Right ventricle myocardium superior (tissue), 1 donor: ENCODE measurements at places on chromosomes 13 and 19.

DNA sequence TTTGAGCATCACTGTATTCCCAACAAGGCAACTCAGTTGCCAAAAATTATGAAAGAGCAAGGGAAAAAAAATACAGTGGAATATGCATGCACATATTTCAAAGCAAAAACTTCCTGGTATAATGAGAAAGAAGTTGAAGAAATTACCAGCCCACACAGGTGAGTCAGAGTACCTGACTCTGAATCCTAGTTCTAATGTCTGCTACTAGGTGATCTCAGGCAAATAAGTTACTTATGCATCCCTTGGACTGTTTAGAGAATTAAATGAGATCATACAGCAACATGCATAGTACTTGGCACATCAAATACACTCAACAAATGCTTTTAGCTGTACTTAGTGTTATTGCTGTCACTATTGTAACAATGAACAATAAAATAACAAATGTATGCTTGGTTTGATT is 144.9 kb downstream of the MIPEP start:
- DNase-seq: no peak

DNA sequence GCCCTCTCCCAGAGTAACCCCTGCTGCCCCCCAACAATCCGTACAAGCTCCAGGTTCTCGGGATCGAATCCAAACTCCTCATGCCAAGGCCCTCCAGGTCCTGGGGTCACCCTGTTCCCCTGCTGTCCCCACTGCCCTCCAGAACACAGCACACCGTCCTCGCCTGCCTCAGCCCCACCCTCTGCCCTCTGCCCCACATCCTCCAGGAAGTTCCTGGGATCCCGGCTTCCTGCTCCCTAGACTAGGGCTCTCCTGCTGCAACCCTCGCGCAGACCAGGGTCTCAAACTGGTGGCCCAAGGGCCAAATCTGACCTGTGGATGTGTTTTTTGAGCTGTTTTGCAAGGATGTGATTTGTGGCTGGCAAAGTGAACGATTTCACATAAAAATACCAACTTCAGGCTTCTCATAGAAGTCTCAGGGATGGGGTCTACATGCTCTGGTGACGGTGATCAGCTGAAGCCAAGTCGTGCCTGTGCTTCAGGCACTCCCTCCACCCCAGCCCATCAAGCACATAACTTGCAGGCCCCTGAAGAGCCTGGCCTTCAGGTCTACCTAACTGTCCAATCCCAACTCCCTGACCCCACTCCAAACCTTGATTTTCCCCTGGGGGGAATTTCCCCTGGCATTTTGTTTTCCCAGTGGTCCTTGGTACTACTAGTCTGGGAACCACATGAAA is 1.8 kb downstream of the RABAC1 start:
- DNase-seq: no peak

DNA sequence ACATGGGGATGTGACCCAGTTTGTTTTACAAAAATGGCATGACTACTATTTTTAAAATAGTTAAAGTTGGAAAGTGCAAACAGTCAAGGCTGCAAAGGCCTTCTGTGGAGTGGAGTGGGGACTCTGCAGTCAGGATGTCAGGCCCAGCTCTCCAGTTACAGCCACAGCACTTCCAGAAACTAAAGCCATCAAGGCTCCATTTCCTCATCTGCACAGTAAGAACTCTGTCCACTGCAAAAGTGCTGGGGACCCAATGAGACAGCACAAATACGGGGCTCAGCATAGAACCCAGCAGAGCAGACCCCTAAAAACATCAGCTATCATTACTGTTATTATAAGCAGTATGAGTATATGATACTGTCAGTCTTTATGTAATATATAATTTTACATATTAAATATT is 73.6 kb downstream of the SACS start:
- no peak for DNase-seq

DNA sequence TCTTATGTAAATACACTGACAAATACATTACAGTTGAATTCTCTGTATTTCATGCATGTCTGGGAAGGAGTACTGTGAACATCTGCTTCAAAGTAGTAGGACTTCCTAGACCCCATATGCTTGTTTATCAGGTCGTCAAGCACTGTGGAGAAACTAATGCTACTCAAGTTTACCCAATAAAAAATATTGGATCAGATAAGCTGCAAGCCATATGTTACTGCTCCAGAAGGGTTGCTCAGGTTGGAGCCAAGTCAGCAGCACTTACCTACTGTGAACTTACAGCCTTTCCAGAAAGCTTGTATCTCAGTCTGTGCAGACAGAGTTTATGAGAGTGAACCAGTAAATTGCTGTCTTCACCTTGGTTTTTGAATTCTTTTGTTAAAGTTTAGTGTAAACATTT is 36.2 kb downstream of the SLAIN1 start:
- DNase-seq: no peak

GRCh38 chr13:35485424-35485823 is 8.9 kb upstream of the MAB21L1 start:
- DNase-seq: no peak

DNA sequence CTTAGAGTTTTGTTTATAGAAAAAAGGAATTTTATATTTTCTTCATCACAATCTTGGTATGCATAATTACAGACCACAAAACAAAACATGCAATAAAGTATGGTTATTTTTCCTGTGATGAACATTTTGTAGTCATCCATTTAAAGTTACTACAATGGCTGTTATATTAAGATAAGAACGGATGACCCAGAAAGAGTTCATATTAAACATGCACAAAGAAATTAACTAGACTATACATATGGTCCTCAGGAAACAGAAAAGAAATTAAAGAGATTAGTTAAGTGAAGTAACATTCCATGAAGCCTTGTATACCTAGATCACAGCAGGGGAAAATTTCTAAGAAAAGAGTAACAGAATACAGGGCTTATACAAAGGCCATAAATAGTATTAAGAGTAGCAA is 36.8 kb downstream of the RBM26 start:
- DNase-seq: no peak

DNA sequence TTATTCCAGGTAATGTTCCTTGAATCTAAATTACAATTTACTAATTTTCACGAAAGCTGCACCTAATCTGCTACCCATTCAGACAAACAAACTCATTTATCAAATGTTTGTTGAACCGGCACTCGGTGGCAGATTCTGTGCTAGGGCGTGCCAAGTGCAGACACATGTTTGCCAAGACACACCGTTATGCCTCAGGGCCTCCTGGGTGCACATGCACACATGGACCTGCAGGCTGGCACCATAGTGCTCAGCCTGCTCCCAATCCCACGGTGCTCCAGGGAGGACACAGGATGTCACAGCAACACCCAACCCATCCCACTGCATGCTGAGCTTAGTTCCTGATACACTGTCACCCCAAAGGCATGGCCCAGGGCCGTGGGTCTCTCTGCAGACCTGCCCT is 7.7 kb downstream of the SCGB2B2 start:
- DNase-seq: no peak

- DNase-seq: no peak
Measured at GRCh38 chr13:110533771-110534670, 27.5 kb downstream of the RAB20 start.

DNA sequence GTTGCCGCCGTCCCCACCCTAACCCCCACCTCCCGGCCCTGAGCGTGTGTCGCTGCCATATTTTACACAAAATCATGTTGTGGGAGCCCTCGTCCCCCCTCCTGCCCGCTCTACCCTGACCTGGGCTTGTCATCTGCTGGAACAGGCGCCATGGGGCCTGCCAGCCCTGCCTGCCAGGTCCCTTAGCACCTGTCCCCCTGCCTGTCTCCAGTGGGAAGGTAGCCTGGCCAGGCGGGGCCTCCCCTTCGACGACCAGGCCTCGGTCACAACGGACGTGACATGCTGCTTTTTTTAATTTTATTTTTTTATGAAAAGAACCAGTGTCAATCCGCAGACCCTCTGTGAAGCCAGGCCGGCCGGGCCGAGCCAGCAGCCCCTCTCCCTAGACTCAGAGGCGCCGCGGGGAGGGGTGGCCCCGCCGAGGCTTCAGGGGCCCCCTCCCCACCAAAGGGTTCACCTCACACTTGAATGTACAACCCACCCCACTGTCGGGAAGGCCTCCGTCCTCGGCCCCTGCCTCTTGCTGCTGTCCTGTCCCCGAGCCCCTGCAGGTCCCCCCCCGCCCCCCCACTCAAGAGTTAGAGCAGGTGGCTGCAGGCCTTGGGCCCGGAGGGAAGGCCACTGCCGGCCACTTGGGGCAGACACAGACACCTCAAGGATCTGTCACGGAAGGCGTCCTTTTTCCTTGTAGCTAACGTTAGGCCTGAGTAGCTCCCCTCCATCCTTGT is 6.4 kb downstream of the YIPF2 start:
- DNase-seq: peak; percentile 32

GRCh38 chr19:10870501-10870954 is 825 bp upstream of the CARM1 start:
- DNase-seq: peak; percentile 58

DNA sequence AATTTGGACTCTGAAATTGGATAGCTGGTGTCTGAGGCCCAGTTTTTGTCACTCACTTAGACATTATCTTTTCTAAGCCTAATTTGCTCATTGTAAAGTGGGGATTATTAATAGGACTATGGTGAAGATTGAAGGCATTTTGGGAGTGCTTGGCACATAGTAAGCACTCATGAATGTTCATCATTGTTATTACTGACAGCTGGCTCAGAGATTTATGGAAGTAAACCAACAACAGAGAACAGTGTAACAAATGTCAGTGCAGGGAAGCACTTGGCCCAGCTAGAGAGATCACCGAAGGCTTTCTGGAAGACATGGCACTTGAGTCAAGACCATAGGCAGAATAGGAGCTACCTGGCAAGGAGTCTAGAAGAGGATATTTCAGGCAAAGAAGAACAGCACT is 92.3 kb downstream of the RFC3 start:
- DNase-seq: no peak

GRCh38 chr19:40565910-40566495 is 10.7 kb upstream of the SHKBP1 start:
- DNase-seq: no peak

DNA sequence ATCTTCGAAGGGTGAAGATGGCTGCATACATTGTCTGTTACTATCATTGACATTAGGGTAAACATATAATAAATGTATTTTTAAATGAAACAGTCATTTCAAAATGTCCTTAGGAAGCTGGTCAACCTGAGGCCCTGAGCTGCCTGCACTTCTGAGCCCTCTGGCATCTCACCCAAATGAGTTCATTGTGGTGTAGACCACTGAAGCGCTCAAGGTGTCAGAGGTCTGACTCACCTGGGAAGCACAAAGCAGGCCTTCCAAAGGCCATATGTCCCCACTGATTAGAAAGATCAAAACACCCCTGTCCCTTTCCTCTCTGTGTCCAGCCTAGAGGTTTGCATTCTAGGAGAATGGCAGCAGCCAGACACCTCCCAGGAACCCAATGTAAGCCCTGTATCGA is 59.6 kb downstream of the COL4A2 start:
- DNase-seq: no peak

DNA sequence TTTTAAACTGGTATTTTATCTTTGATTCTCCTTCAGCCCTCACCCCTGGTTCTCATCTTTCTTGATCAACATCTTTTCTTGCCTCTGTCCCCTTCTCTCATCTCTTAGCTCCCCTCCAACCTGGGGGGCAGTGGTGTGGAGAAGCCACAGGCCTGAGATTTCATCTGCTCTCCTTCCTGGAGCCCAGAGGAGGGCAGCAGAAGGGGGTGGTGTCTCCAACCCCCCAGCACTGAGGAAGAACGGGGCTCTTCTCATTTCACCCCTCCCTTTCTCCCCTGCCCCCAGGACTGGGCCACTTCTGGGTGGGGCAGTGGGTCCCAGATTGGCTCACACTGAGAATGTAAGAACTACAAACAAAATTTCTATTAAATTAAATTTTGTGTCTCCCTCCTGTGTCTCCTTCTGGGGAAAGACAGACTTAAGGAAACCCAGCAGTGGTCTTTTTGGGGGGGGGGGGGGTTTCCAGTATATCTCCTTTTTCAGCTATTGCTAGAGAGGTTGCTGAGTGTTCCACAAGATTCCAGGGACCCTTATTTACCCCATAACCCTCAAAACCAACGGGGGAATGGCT is 1.5 kb upstream of the RAD23A start:
- DNase-seq: no peak

DNA sequence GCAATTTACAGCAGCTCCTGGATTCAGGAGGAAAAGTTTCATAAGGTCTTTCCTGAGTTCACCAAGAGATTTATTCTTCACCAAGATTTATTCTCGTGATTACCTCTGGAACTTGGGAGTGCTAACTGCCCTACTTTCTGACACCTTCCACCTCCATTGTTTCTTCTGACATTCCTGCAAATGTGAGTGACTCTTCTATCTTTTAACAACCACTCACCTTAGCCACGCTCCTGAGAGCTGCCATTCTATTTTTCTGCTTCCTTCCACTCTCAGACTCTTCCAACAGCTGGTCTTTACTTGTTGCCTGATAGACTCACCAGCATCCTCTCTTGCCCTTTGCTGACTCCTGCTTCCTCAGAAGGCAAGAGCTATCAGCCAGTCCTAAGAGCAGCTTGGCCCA is 11.5 kb upstream of the CBY2 start:
- DNase-seq: no peak

DNA sequence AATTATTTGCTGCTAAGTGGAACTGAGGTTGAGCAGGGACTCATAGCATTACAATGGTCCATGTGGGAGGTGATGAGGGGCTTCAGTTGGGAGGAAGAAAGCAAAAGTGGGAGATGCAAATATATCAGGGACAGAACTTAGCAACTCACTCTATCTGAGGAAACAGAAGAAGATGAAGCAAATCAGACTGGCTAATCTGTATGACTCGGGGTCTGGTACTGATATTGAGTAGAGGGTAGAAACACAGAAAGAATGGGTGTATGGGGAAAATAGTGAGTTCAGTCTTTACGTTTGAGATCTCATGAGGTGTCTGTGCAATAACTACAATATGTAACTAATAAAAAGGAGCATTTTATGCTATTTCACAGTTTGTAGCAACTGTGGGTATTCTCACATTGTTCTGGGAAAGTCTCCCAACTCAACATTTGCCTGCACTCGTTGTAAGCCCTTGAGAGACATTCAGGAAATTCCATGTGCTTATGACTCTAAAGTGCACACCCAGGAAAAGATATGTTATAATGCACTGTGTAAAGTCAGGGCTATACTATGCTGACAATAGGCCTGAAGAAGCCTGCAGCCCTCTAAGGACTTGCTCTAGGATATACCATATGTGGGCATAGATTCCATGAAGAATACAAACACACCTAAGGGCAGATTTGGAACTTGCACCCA is 183.5 kb downstream of the SPRY2 start:
- DNase-seq: no peak

DNA sequence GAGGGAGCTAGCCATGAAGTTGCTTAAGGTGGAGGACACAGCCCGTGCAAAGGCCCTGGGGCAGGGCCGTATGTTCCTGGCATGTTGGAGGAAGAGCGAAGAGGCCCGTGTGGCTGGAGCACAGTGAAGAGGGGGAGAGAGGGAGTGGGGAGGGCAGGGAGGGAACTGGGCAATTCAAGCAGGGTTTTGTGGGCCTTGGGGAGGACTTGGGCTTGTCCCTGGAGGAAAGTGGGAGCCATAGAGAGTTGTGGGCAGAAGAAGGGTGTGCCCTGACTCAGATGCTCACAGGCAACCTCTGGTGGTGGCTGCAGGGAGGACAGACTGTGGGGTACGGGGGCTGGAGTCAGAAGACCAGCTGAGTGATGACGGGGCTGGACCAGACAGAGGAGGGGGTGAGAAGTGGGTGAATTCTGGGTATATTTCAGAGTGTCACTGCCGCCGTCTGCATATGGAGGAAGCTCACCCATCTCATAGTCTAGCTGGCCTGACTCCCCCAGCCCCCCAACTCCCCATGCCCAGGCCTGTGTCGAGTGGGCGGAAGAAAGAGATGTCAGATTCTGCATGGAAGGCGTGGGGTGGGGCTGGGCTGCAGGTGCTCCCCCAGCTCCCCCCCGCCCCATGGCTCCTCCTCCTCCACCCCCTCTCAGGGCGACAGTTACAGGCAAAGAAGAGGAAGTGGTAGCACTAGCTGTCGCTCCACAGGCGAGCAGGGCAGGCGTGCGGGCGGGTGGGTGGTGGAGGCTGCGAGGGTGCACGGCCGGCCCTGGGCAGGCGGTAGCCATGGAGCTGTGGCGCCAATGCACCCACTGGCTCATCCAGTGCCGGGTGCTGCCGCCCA is at the start of gene VAV1:
Gene VAV1 (plus strand): TSS at position 681 of the 838 bp plus-strand sequence. CDS start 100 bp downstream, at position 781.
- peak; percentile 80 for DNase-seq
